ENCODE measurements at places on chromosomes 4 and X.

GRCh38 chrX:69318651-69319340, 153.5 kb upstream of the PJA1 start:
- DNase-seq = peak; percentile 29

DNA sequence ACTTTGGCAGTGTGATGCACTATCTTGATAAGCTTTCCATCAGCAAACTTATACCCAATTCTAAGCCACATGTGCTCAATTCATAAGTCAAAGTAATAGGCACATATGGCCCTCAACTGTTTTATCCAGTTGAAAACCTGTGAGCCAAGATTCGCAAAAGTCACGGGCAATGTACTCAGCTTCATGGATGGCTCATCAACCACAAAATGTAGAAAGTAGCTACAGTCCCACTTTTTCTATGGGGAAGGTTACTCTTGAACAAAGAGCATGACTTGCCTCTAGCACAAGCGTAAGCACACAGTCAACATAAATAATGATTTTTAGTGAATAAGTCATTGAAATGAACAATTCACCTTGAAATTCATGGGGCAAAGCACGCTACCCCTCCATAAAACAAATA, 25.1 kb upstream of the DDX53 start:
- no peak for DNase-seq

- no peak for DNase-seq
These were observed 18.6 kb upstream of the CPE start for GRCh38 chr4:165360041-165360695.

DNA sequence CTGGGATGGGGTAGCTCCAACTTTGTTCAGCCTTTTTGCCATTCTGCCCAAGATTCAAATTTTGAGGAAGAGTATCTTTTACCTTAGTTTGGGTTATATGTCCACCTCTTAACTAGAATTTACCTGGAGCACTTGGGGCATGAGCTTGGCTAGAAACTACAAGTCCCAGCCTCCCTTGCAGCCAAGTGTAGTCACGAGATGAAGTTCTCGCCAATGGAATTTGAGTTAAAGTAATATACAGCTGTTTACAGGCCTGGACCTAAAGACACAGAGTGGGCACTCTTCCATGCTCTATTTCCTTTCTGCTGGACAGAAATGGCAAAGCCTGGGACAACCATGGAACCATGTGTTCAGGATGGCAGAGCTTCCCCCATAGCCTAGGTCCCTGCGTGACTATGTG, 233.6 kb upstream of the GATB start:
- DNase-seq = no peak

DNA sequence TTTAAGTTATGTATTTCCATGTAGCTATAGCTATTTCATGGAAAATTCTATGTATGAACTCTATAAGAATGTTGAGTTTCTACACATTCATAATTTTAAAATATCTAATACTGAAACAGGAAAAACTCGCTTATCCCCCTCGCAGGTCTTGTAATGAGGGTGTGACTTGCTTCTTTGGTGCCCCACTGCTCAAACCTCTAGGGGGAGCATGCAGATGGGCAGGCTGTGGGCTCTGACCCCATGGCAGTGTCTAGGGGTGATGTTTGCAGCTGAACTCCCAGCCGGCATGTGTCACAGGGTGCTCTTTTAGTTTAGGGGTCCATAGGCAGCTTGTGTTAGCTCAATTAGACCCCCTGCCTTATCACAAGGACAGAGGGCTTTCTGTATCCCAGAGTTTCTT, 1825.7 kb upstream of the ADGRL3 start:
- DNase-seq = no peak
